Bronchial epithelial cell (primary cell): ENCODE measurements at places on chromosomes 6 and 20. TPM values are rescaled to one million over a fixed set of nuclear protein-coding genes. Genes with fewer than 3 reads are reported as not detected.

The PREX1 gene
- under 0.01 TPM in 2 replicates for total RNA-seq

The ARMC2 gene
- total RNA-seq: 0.26 and 0.77 TPM in 2 replicates

The FKBP1C gene
- total RNA-seq: 0.13 TPM in 1 of 2 replicates, not detected in the other

The MEP1A gene
- total RNA-seq: not detected in 2 replicates

The ZKSCAN3 gene
- 2.6 and 3.2 TPM in 2 replicates for total RNA-seq

The STXBP5 gene
- 19.2 and 31.7 TPM in 2 replicates for total RNA-seq

The PKIG gene
- total RNA-seq: 8.4 and 15.0 TPM in 2 replicates

The BMP7 gene
- total RNA-seq: not detected in 2 replicates

The KIF25 gene
- total RNA-seq: not detected in 2 replicates

The MOXD1 gene
- total RNA-seq: 0.13 and 1.6 TPM in 2 replicates

The TUBB1 gene
- total RNA-seq: not detected in 2 replicates

The C2 gene
- total RNA-seq: 0.26 and 0.53 TPM in 2 replicates

The HLA-B gene
- 46.9 and 59.5 TPM in 2 replicates for total RNA-seq

The TPX2 gene
- total RNA-seq: 1.3 and 1.8 TPM in 2 replicates

The EPB41L1 gene
- total RNA-seq: 2.1 and 2.7 TPM in 2 replicates

The HLA-DRB1 gene
- 0.13 TPM in 1 of 2 replicates, not detected in the other for total RNA-seq

The MOCS3 gene
- total RNA-seq: 8.1 and 9.7 TPM in 2 replicates

The HSD17B8 gene
- 59.8 and 76.4 TPM in 2 replicates for total RNA-seq

The LRRN4 gene
- total RNA-seq: not detected in 2 replicates

The SEL1L2 gene
- total RNA-seq: not detected in 2 replicates

The GSTA1 gene
- 0.26 TPM in 1 of 2 replicates, not detected in the other for total RNA-seq

The RSPH4A gene
- total RNA-seq: 0.13 and 0.26 TPM in 2 replicates

The RAET1G gene
- total RNA-seq: 26.6 and 45.0 TPM in 2 replicates

The STK35 gene
- total RNA-seq: 20.0 TPM in 2 replicates

The MMP24 gene
- under 0.01 TPM in 1 of 2 replicates, not detected in the other for total RNA-seq

The C6orf15 gene
- total RNA-seq: 0.13 TPM in 1 of 2 replicates, not detected in the other

The DLL1 gene
- 4.1 and 4.7 TPM in 2 replicates for total RNA-seq

The TCP11 gene
- not detected in 2 replicates for total RNA-seq

The RUNX2 gene
- 0.38 and 0.79 TPM in 2 replicates for total RNA-seq

The TCF15 gene
- not detected in 2 replicates for total RNA-seq

The SYCP2L gene
- total RNA-seq: 0.26 TPM in 2 replicates

The NR2E1 gene
- total RNA-seq: not detected in 2 replicates

The TP53TG5 gene
- total RNA-seq: 0.13 TPM in 1 of 2 replicates, not detected in the other

The CD93 gene
- under 0.01 and 0.13 TPM in 2 replicates for total RNA-seq
